IMR-90 (cell line): ENCODE measurements at places on chromosomes 7 and 10. TPM values are rescaled to one million over a fixed set of nuclear protein-coding genes. Genes with fewer than 3 reads are reported as not detected.

- peak; percentile 79 for DNase-seq
Measured at GRCh38 chr7:51123322-51124019, 193.1 kb downstream of the COBL start.

DNA sequence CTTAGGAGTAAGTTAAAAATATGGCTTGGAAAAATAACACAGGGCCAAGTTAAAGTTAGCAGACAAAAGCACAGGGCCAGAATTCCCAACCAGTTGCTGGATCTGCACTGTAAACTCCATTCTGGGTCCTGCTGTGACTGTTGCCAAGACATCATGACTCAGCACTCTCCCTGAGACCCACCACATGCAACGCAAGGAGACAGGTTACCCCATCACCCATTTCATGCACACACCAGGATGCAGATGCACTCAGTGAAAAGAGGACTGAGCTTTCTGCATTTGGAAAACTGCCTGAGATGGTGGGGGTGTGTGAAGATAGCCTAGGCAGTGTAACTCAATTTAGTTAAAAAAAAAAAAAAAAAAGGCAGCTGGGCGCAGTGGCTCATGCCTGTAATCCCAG is 97.6 kb upstream of the ZNF438 start:
- peak; percentile 96 for DNase-seq

DNA sequence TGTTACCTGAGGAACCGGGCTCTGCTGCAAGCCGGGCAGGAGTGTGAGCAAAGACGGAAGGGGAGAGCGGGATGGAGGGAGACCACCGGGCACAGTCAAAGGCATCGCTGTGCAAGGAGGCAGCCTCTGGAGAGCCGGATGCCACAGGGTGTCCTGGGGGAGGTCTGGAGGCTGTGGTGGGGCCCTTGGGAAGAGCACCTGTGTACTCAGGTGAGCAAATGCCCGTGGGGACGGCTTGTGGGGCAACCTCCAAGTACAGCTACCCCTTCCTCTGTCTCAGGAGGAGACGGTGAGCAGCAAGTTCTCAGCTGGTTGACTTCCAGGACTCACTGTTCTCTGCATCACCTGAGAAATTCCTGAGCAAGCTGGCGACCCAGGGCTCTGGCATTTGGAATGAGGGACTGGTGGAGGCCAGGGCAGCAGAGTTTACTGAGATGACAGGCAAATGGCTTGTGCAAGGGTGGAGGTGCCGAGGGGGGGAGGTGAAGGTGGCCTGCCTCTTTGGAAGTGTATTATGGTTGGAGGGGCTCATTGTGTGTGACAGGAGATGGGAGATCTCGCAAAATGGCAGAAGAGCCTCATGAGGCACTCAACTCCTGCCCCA is 345.2 kb upstream of the SHH start:
- no peak for DNase-seq

GRCh38 chr10:6221971-6222751 is 19.4 kb downstream of the PFKFB3 start:
- DNase-seq = peak; percentile 29

DNA sequence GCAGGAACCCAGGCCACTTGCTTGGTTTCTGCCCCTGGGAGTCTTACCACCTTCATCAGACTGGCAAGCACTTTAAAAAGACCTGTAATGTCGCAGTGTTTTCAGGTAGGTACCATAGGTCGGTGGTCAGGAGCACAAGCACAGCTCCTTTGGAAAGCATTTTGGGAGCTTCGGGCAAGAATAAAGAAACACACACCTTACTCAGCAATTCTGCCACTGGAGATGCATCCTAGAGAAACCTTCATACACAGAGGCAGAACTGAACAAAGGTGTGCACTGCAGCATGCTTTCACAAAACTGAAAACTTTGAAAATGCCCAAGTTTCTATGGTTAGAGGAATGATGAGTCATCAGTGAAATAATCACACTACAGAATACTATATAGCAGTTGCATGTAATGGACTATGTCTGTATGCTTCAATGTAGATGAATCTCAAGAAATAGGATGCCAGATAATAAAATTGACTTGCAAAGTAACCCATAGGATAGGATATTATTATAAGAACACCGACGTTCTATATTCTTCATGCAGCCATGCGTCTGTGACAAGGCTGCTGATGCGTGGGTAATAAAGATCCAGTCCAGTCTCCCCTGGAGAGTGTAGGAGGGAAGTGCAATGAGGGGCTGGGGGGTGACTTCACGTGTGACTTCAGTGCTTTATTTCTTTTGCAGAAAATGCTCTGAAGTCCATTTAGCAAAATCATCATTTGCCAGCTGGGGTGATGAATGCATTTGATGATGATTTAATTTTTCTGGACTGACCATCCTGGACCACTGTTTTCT is 309.5 kb downstream of the WDR37 start:
- no peak for DNase-seq

The AASS gene
- polyA plus RNA-seq = 4.7 and 6.1 TPM in 2 replicates

The SLC16A12 gene
- polyA plus RNA-seq = 1.0 and 1.4 TPM in 2 replicates
